Retina (tissue), 1 donor: ENCODE measurements at places on chromosomes 6 and 20.

DNA sequence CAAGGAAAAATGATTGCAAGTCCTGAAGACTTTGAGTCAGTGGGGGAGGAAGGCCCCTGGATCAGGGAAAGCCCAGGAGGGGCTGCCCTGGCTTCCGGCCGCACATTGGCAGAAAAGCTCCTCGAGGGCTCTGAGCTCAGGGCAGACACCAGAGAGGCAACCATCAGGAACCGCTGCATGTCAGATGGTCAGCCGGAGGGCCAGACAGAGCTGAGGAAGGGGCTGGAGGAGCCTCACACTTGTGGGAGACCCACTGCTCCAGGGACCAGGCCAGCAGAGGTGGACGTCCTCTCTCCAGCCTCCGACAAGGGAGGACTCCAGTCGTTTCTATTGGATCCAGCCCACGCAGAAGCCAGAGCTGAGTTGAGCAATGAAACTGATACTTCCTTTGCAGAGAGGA is 30.2 kb upstream of the AAR2 start:
- no peak for DNase-seq

DNA sequence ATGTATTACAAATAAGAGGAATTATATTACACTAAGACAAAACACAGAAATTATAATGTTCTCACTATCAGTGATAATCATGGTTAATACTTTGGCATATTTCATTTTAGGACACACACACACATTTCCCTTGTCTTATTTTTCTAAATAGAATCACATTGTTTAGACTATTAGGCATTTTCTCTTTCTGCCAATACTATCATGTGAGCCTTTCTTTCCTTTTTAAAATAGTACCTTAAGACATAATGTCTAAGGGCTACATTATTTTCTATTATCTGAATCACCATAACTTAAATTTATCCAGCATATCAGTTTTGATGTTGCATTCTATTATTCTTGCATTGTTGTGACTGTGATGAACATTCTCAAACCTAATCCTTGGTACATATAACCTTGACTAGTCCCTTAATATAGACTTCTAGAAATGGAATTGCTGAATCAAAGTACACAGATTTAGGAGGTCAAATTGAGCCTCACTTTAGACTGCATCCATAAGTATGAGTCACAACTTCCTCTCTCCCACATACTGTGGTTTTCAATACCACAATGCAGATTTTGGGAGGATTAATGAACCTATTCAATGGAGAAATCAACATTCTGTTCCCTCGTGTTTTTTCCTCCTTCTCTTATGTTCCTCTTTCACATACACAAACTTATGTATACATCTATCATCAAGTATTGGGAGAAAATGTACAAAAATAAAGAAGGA is 212.6 kb downstream of the MOXD1 start:
- DNase-seq, result no peak

DNA sequence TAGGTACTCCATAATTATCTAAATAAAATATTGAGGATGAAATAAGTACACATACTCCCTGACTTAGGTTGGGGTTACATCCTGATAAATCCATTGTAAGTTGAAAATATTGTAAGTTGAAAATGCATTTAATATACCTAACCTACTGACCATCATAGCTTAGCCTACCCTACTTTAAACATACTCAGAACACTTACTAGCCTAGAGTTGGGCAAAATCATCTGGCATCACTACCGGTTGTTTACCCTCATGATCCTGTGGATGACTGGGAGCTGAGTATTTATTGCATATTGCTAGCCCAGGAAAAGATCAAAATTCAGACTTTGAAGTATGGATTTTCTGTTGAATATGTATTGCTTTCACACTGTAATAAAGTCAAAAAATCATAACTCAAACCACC is 467.3 kb downstream of the C6orf118 start:
- DNase-seq, result no peak

DNA sequence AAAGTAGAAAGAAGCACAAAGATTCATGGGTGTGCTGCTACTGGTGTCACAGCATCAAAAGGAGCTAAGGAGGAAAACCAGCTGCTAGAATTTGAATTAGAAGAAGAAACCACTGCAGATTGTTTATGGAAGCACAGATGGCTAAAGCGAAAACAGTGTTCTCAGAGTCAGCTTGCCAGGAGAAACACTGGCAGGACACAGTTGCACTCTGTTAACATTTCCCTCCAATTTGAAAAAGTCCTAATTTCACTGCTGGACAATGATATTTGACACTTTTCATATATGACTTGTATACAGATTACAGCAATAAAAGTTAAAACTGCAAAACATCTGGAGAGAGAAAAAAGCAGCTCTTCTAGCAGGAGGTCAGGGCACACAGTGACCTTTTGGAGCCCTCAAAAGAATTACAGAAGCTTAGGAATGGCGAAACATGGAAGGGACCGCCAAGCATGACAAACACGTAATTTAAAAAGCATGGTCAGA is 314.5 kb downstream of the COL12A1 start:
- DNase-seq, result no peak

GRCh38 chr6:149233056-149233715 is 84.3 kb upstream of the TAB2 start:
- no peak for DNase-seq

DNA sequence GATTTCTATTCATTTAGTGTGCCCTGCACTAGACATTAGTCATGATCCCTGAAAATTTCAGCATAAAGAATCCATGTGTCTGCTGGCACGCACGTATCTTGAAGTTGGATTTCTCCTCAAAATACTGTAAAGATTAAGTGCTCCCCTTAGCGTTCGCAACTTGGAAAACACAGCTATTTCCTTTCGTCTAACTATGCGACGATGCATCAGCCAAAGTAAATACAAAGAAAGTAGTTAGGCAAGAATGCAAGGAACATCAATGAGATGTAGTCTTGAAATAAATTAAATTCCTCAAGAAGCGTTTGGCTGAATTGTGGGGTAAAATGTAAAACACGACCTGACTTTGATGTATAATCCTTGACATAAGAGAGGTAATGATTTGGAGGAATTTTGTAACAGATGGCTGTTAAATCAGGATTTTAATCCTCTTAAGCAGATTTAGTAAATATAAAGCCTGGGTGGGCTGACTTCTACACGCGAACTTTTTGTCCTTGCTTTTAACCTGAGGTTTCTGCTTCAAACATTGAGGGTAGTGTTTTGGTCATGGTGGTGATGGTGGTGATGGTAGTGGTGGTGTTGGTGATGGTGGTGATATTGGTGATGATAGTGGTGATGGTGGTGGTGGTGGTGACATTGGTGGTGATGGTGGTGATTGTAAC is 88.2 kb downstream of the FOXF2 start:
- DNase-seq, result no peak

GRCh38 chr6:124226396-124226795 is 422.7 kb downstream of the NKAIN2 start:
- no peak for DNase-seq

GRCh38 chr6:10429638-10430427 is 15.0 kb upstream of the TFAP2A start:
- peak; percentile 46 for DNase-seq

- no peak for DNase-seq
Observed at GRCh38 chr6:125050663-125051318, 88.6 kb downstream of the RNF217 start.

GRCh38 chr6:157406661-157407060 is 25.7 kb downstream of the ZDHHC14 start:
- no peak for DNase-seq

- no peak for DNase-seq
Observed at GRCh38 chr6:54864272-54864671, 17.7 kb downstream of the FAM83B start.

- no peak for DNase-seq
Observed at GRCh38 chr20:47405775-47406325, 49.4 kb upstream of the ZMYND8 start.

DNA sequence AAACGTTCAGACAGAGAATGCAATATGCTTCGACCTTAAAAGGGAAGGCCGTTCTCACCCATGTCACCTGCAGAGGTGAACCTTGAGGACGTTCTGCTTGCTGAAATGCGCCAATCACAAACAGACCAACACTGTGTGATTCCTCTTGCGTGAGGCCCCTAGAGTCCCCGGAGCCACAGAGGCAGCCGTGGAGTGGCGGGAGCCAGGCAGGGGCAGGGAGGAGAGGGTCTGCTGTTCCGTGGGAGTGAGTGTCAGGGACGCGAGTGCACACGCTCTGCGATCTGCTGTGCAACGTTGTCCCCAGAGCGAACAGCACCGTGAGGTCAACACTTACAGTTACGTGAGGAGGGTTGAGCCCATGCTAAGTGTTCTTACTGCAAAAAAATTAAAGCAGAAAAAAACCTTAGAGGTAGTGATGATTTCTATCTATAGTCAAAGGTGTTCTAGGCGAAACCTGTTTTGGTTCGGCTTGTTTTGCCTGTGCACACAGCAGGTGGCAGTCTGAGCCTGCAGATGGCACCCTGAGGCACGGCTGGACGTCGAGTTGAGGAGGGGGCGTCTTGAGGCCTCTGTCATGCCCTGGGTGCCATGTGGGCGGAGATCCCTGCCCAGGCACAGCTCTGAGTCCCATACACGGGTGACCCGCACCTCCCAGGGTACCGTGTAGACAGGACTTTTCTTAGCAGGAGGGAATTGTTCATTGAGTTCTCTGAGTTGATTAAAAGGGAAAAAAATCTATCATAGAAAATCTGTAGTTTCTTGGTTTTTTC is 71.7 kb upstream of the FRMD1 start:
- DNase-seq, result peak; percentile 69

GRCh38 chr20:58088625-58089024 is 139.8 kb downstream of the ANKRD60 start:
- no peak for DNase-seq

DNA sequence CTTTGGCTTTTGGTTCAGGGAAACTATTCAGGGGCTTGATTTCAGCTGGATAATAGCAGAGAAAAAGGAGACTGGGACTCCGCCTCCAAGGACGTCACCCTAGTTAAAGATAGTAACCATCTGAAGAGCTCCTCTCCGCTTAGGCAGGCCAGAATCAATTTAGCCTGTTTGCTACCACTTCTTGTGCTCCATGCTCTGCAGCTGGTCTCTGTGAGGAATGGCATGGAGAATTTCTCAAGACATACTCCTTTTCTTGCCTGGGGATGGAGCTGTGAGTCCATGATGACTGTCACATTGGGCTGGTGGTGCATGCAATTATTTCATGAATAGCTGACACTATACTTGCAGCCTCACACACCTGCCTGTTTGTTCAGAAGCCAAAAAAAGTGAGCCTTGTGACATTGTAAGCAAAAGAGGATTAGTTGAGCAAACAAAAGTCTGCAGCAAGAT is 61.4 kb downstream of the TXLNB start:
- no peak for DNase-seq

DNA sequence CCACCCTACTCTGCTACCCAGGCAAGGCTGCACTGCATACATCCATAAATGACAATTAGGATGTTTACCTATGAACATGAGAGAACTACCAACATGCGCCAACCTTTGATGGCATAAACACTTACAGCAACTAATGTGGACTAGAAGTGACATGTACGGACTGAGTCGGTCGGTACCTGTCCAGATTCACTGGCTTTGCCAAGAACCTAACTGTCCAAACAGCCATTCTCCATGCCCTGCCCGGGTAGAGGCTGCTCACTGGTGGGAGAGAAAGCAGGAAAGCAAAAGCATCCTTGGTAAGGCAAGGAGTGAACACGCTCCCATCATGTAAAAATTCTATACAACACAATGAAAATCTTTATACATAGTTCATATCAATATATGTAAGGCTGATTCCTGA is 30.0 kb downstream of the SYNDIG1 start:
- DNase-seq, result no peak

GRCh38 chr6:97771372-97771771 is 488.4 kb upstream of the MMS22L start:
- no peak for DNase-seq

DNA sequence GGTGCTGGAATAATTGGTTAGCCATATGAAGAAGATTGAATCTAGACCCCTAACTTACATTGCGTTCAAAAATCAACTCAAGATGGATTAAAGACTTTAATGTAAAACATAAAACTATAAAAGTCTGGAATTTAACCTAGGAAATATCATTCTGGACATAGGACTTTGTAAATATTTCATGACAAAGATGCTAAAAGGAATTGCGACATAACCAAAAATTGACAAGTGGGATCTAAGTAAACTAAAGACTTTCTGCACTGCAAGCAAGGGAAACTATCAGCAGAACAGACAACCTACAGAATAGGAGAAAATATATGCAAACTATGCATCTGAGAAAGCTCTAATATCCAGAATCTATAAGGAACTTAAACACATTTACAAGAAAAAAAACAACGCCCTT is 45.5 kb upstream of the SLC35F1 start:
- DNase-seq, result no peak

DNA sequence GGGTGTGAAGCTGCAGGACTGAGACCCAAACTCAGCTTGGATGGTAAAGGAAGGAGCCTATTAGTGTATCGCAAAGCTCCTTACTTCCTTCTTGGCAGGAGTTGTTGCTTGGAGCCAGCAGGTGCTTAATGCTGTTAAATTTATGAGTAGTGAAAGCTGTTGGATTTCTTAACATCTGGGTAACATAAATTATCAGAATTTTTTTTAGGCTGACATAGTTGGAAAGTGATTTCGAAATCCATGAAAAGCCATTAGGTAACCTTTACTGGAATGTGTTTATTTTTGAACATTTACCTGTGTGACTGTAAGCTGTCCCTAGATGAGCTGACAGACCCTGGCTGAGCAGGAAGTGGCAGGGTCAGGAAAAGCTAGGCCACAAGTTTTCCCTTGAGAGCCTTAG is 470.4 kb upstream of the SLC35B3 start:
- no peak for DNase-seq

DNA sequence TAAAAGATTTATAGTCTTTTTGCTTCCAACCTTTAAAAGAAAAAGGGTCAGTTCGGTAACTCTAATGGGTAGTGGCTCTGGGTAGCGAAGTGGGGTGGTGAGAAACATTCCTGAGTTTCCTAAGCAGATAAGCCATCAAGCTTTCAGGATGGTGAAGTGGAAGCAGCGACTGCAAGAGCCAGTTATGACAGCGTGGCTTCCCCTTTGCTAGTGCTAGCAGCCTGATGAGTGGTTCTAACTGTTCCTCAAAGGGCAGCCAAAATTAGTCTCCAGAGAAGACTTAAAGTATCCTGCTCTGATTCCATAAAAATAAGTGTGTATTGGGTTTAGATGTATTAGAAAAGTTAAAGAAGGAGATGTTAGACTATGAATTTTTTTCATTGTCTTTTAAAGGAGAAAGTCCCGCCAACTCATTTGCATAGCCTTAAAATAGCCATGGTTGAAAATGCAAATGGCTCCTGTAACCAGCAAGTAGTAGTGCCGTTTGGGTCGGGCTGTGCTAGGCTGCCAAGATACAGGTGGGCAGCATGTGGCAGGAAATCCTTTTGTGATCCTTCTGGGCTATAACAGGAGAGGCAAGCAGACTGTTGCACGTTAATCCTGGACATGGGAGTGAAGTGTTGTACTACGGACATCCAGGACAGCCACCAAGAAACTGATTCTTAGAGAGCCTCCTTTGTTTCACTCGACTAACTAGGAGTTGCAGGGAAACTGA is 18.0 kb downstream of the ELOVL2 start:
- DNase-seq, result no peak

GRCh38 chr6:84278321-84278998 is 51.0 kb upstream of the CEP162 start:
- DNase-seq, result no peak

GRCh38 chr6:144307880-144308279 is 22.7 kb downstream of the UTRN start:
- no peak for DNase-seq

- no peak for DNase-seq
Observed at GRCh38 chr20:60667641-60668040, 584.4 kb upstream of the CDH4 start.
